ENCODE measurements at places on chromosomes 16 and 17.

DNA sequence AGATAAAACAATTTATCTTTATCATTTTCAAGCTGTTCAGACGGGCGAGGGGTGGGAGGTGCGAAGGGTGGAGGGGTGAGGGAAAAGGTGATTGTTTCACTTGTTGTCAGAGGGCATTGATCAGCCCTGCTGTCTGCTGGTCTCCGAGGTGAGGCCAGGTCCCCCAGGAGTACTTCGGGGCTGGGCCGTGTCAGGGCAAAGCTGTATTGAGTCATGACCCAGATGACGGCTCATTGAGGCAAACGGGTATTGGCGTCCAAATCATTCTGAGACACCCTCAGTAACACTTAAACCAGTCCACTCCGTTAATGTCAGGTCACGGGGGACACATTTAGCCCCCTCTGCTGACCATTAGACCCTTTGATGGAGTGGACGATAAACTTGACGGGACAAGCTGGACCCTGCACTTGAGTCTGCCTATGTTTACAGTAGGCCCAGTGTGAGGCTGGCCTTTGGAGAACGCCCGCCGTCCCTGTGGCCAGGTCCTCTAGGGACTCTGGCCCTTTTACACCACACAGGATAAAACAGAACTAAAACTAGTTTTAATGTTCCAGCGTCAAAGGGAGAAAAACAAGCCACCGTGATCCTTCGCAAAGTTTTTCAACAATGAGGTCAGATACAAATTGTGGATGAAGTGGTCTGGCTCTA, 502.2 kb upstream of the ZFHX3 start:
- DNase-seq: no peak

GRCh38 chr17:72414967-72415853, 294.4 kb downstream of the SOX9 start:
- DNase-seq: no peak

DNA sequence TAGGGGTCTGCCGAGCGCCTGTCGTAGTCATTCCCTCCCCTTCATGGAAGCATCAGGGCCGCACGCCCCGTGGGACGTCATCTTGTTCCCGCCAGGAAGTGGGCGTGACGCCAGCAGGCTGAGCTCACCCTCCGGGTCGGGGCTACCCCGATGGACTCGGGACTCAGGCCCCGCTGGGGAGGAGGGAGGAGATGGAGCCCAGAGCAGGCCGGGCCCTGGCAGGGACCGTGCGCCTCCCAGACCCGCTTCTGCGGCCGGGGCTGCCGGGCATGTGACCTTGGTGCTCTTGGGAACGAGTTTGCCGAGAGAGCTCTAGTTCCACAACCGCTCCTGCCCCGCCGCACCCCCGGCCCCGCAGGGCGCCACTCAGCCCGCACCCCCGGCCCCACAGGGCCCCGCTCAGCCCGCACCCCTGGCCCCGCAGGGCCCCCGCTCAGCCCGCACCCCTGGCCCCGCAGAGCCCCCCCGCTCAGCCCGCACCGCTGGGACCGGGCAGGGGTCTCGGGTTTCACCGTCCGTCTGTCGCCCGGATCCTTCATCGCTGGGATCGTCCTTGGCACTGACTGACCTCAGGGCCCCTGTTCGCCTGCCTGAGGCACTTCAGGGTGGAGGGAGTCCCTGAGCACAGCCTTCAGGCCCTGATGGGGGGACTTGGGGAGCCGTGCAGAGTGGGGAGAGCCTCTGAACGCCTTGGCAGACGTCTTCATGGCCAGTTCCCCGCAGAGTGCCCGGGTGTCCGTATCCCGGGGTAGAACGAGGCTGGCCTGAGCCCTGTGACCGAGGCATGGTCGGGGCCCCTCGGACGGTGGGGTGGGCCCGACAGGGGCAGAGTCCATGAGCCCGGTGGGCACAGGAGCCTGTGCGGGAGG, 5.8 kb downstream of the CACNA1H start:
- no peak for DNase-seq

DNA sequence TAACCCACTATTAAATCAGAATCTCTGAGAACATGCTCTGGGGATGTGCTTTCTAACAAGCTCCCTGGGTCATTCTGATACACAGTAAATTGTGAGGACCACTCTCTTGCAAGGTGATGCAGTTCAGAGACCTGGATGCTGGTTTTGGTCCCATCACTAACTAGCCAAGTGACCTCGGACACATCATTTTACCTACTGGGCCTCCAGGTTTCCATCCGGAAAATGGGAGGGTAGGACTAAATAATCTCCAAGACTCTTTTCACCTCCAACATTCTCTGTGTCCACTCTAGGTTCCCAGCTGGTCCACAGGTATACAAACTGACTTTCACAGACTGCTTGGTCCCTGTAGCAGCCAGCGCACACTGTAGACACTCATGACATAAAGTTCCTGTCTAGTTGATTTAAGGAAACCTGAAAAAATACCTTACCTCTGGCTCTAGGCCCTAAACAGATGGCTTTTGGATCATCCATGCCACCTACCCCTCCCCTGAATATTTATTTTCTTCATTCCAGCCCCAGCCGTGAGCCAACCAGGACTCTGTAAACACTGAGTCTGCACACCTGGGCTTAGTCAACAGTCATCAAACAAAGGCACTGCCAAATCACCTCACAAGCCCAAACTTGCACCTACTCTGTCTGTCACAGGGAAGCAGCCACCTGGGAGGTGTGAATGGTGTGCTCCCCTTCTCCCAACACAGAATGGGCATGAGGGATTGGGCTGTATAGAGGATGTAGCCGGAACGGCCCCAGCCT, 51.3 kb upstream of the MRPS23 start:
- peak; percentile 81 for DNase-seq

GRCh38 chr16:87507351-87508069, 14.7 kb upstream of the ZCCHC14 start:
- no peak for DNase-seq

- no peak for DNase-seq
Observed at GRCh38 chr16:50708373-50709060, 15.1 kb downstream of the NOD2 start.

DNA sequence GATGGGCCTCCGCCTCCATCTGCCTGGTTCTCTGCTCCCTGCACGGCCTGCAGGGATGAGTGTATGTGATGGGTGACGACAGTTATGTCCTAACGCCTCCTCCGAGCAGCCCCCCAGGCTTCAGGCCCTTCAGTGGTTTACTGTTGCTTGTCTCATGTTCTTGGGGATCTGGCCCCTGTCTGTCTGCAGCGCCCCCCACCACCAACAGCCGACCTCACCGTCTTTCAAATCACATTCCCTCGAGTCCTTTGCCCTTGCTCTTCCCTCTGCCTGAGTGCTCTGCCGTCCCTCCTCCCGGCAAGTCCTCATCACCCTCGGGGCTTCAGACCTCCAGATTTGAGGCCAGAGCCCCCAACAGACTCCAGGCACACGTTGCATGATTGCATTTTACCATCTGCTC, 18.2 kb downstream of the METTL22 start:
- no peak for DNase-seq

DNA sequence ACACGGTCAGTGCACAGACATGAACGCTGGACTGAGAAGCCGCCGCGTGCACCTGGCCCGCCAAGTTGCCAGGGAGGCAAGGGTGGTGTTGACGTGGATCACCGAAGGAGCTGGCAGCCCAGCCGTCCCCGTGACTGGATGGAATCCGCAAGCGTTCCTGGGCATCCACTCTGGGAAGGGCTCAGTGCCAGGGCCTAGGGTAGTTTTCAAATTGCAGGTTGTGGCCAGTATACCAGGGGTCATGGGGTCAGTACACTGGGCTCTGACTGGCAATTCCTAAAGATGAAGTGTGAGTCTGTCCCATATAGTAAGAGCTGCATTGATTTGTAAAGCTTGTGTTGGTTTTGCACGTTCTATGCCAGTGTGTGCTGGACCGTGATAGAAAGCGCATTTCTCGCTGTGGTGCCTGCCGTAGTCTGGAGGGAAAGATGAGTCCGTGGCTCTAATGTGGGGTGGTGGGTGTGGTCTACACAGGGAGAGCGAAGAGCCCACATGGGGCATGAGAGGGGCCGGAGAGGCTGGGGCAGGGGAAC, 21.1 kb upstream of the METRNL start:
- no peak for DNase-seq

DNA sequence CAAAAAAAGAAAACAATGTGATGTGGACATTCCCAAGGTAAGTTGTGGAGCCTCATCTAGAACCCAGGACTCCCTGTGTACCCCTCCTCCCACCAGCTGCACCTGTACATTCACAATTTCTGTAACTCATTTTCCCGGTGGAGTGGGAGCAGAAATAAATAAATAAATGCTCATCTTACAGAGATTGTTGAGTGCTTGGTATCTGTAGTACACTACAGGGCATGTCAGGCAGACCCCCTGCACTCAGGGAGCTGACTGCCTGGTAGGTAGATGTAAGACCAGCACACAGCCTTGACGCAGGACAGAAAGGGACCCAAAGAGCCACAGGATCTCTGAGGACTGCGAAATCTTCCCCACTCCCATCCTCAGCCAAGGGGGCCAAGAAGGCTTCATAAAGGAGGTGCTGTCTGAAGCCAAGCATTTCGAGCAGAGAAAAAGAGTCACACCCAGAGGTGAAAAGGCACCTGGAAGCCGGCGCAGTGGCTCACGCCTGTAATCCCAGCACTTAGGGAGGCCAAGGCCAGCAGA, 6.5 kb downstream of the EIF1 start:
- DNase-seq: no peak

- no peak for DNase-seq
Observed at GRCh38 chr16:12063004-12063395, 86.5 kb downstream of the SNX29 start.

DNA sequence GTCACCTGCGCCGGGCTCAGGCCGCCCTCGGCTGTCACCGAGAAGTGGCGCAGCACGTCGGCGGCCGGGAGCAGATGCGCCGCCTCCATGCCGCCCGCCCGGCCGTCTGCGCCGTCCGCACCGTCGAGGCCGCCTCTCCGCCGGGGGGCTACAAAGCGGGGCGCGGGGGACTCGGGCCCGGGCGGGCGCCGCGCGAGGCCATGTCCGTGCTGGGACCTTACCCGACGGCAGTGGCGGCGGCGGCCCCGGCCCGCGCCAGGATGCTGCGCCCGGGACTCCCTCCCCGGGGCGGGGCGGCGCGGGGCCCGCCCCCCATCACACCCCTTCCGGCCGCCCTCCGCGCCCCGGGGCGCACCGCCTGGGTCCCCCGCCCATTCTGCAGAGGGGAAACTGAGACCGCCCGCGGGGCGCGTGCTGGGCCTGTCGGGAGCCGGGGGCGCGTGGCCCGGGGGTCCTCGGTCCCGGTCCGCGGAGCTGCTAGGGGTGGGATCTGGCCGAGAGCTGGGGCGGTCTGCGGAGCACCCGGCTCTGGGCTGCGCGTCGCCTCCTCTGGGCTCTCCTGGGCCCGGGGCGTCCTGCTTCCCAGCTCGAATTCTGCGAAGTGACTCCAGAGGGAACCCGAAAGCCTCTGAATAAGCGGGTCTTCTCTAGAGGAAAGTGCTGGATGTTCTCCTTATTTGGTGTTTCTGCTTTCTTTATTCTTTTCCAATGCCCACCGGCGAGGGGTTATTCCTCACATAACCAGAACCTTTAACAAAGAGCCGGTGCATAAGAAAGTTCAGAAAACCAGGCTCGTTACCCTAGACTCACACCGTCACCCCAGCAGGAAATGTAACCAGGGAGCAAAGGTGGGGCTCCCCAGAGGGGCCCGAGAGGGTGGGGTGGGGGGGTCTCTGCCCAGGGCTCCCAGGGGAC, at the start of gene ATP2A3:
Gene ATP2A3, minus strand, starts transcription at position 235 of the 915 bp plus-strand sequence. Its CDS starts 146 bp downstream, at position 89.
- DNase-seq: no peak

DNA sequence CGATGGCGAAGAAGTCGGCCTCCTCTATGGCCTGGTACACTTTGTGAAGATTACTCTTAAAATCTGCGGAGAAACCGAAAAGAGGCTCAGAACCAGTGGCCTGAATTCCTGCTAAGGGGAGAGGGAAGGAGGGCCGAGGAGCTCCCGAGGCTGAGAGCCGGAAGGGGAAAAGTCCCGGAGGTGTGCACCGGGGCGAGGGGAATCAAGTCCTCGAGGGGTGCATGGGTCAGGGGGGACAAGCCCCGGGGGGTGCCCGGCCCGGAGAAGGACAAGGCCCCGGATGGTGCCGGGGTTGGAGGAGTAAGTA, 495 bp downstream of the PARN start:
- no peak for DNase-seq
